ENCODE measurements at places on chromosomes 11 and 22. TPM values are rescaled to one million over a fixed set of nuclear protein-coding genes. Genes with fewer than 3 reads are reported as not detected.
A peak's percentile ranks its signal among the peaks of the same experiment; 100 is the strongest.

- peak; percentile 46 for DNase-seq
Measured at GRCh38 chr11:2209370-2209801, 37.8 kb upstream of the TH start.

GRCh38 chr11:69903211-69903610 is 84.0 kb upstream of the FGF3 start:
- DNase-seq: no peak

- DNase-seq: no peak
Measured at GRCh38 chr11:97990162-97990920, 1030.4 kb upstream of the CNTN5 start.

FAT3 gene
- total RNA-seq: 40.5 TPM

DNA sequence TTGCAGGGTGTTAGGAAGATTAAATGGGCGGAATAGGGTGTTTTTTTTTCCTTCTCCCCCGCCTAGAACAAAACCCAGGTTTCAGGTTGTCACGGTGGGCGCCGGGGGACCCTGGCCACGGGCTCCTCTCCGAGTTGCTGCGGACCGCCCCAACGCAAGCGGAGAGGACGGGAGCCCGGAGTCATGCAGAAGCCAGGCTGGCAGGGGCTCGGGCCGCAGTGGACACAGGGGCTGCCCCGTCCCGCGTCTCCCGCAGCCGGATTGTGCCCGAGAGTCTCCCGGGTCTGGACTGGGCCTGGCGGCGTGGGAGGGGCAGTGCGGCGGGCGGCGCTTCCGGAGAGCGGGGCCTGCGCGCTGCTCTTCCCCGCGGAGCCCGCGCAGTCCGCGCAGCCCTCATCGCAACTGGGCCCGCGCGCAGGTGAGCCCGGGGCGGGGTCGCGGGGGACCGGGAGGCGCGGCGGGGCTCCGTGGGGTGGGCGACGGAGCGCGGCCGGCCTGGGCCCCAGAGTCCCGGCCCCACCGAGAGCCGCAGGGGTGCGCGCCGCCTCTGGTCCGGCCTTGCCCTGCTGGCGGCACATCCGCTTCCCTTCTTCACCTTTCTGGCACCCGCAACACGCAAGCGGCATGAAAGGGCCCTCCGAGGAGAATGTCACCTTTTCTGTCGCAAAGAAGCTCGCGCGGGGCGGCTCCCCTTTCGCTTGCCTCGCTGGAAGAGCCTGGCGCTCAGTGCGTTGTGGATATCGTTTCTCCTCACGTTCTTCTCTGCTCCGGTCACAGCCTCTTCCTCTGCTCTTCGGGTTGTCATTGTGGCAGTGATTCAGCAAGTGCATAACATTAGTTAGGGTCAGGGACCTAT is at the start of gene TIRAP:
TSS of gene TIRAP (plus strand) at position 358 of the 856 bp plus-strand sequence. CDS start 7,802 bp downstream, outside the sequence.
- DNase-seq: peak; percentile 91

NRIP3 gene
- 3.1 TPM for total RNA-seq

- no peak for DNase-seq
Measured at GRCh38 chr11:122523846-122524805, 131.4 kb upstream of the UBASH3B start.

GRCh38 chr22:26674211-26675190 is 17.1 kb downstream of the MIAT start:
- no peak for DNase-seq

SLC25A18 gene
- total RNA-seq: 0.76 TPM

TMEM109 gene
- total RNA-seq: 118 TPM

TP53I11 gene
- 186 TPM for total RNA-seq

PRR5L gene
- 6.4 TPM for total RNA-seq

- DNase-seq: peak; percentile 77
Measured at GRCh38 chr11:116826751-116827431, 2.8 kb upstream of the APOC3 start.

MMP1 gene
- total RNA-seq: 1.4 TPM

DNA sequence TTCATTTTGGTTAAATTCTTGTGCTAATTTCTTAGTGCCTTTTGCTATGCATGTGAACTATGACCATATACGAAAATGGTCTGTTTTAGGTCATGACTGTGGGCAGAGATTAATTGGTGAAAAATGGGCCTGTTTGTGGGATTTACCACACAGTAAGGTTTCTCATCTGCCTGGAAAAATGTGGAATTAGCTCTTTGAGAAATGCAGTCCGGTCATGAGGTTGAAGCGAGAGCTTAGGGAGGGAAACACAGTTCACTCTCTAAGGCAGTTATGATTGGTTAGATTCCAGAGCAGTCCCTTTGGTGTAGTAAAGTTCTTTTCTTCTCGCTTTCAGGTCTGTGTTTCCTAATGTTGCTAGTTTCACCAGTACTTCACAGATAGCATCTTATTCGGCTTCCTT is 1.2 kb upstream of the PDE3B start:
- no peak for DNase-seq

B3GAT1 gene
- not detected for total RNA-seq

- DNase-seq: no peak
Measured at GRCh38 chr11:108035690-108036089, 27.0 kb downstream of the CUL5 start.

ANAPC15 gene
- 35.8 TPM for total RNA-seq

GRCh38 chr22:35335936-35336781 is 36.5 kb downstream of the TOM1 start:
- DNase-seq: no peak

DNAJB7 gene
- not detected for total RNA-seq

CCDC117 gene
- total RNA-seq: 12.0 TPM

GRCh38 chr11:118076754-118077281 is at the start of gene TMPRSS4:
Gene TMPRSS4 (plus strand): TSS chr11:118077078. CDS start chr11:118077303, 225 bp downstream.
- DNase-seq: no peak

DNA sequence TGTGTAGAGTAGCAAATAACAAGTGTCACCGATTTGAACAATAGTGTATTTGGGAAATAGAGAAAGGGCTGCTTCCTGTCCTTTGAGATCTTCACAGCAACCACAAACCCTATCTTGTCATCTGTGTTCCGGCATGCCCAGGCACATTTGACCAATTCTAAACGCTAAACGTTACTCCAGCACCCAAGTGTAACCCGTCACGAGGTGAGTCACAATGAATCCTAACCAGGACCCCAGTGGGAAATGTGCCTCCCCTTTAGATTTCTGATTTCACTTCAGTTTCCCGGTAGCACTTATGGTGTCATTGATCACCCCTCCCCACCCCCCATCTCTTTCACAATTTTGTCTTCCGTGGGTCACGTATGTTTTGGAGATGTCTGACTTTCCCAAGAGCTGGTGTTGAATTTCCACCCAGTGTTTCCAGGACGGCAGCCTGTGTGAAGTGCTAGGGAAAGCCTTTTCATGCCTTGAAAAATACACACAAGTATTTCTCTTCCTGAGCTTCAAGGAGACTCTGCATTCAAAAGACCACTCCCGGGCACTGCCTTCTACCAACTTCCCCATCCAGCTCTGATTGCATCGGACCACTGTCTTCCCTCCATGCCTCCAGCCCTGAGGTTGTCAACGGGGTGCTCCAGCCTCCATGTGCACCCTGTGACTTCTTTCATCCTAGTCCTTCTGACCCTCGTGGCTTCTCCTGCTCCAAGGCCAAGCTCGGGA is 10.5 kb upstream of the C11orf24 start:
- DNase-seq: peak; percentile 20

PANX2 gene
- total RNA-seq: 0.19 TPM
